ENCODE measurements at places on chromosomes 7 and 10.

DNA sequence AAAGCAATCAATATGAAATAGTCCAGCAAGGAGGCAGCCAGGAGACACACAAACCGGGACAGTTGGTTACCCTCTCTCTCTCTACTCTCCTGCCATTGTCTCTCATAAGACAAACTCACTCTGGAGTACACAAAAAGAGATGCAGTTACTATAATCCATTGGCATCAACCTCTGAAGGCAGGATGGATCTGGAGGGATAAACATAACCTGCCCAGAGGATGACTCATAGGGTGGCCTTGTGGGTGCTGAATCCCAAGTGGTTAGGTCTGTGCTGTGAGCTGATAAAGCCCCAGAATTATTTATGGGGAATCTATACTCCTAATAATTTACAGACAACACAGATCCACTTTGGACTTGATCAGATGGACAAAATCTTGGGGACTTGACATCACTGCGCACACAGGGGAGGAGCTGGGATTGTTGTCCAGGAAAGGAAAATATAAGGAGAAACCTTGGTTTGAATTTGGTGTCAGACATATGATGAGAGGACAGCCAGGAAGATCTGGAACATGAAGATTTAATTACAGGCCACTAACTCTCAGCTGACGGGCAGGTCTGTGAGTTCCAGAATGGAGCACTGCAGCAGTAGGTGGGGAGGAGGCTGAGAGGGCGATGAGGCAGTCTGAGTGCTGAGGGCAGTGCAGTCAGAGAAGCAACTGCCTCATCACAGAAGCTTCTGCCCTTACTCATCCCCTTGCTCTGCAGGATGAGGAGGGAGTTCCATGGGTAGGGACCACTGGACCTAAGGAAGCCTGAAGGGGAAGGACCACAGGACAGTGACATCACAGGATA, 113.9 kb upstream of the PRSS58 start:
- no peak for DNase-seq

DNA sequence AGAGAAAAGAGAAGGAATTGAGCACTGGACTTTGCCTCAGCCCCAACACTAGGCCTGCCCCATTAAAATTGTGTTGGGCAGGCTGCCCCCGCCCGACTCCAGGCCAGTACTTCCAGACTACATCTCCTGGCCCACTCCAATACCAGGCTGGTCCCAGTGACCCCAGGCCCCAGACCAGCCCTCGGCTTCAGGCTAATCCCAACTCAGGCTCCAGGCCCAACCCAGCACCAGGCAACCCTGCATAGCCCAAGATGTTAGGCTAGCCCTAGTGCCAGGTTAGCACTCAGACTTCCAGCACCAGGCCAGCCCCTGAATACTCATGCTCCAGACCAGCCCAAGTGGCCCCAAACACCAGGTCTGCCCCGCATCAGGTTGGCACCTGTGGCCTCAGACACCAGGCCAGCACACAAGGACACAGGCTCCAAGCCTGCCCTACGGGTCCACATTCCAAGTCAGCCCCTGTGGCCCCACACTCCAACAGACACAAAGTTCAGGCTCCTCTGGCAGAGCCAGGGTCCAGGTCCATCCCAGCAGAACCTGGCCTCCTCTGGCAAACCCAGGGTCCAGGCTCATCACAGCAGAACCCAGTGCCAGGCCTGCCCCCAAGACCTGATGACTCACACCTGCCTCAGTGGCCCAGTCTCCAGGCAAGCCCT, 20.3 kb downstream of the COG5 start:
- no peak for DNase-seq

DNA sequence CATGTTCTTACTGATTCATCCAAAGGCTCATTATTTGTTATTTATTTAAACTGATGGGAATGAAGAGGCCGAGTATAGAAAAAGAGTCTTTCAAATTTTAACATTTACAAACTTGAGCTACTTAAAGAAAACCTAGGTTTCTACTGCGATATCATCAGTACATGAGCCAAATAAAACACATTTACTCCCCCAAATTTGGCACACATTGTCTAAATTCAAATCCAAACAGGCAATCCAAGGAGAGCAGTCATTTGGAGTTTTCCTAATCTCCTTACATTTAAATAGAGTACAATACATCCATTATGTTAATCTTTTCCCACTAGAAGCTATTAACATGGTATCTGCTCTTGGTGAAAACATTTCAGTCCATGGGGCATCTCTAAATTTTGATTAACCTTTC, 2.2 kb downstream of the NMT2 start:
- DNase-seq: no peak

GRCh38 chr7:96887426-96887825, 117.9 kb upstream of the DLX6 start:
- DNase-seq: no peak

- no peak for DNase-seq
Measured at GRCh38 chr7:105256761-105257231, 131.9 kb downstream of the SRPK2 start.

DNA sequence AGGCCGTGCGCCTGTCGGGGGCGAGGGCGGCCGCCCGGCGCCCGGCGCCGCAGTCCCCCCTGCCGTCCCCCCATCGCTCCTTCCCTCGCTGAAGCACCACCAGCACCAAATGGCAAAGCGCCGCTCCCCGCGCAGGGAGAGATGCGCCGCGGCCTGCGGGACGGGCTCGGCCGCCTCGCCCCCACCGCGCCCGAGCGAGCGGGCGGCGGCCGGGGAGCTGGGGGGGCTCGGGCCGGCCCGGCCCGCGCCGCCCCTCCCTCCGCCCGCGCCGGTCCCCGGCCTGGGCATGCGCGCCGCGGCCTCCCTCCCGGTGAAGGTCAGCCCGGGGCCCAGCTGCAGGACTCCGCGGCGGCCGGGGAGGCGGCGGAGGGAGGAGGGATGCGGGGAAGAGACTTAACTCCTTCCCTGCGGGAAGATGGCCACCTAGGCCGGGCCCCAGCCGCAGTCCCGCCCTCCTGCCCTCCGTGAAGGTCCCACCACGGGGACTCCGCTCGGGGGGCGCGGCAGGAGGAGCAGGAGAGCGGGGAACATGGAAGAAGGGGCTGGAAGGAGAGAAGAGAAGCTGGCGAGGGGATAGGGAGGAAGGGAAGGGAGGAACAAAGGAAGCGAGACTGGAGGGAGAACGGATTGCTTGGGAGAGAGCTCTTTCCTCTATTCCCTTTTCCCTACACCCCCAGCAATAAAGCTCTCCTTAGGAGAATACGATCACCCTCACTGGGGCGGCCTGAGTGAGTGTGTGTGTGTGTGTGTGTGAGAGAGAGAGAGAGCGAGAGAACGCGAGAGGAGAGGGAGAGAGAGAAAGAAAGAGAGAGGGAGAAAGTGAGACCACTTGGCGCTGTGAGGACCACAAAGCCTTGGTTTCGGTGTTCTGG, 3.4 kb upstream of the SMARCD3 start:
- DNase-seq: peak; percentile 75

DNA sequence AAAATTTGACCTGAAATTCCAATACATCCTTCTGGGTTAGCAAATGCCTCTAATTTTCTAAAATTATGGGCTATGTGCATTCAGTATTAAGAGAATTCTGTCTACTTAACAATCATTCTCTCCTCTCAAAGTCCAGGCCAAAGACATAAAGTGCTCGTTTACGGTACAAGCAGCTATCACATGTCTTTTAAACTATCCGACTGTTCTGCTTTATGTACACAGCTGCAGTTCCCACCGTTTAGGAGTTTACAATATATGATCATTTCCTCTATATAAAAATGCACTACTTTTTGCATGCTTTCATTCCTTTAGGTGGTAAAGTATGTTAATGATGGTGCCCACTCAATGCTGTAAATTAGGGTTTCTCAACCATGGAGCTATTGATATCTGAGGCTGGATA, 34.0 kb downstream of the CDK6 start:
- no peak for DNase-seq

GRCh38 chr10:74314166-74314565, 163.1 kb downstream of the ADK start:
- DNase-seq: no peak

- DNase-seq: no peak
Measured at GRCh38 chr10:69831231-69831855, 29.6 kb downstream of the COL13A1 start.

- DNase-seq: no peak
Measured at GRCh38 chr10:73469579-73469978, 26.2 kb downstream of the PPP3CB start.

- no peak for DNase-seq
Measured at GRCh38 chr7:151498495-151498894, 21.2 kb downstream of the RHEB start.

- DNase-seq: no peak
Measured at GRCh38 chr7:157278791-157279724, 57.7 kb upstream of the DNAJB6 start.

- no peak for DNase-seq
Measured at GRCh38 chr7:156376317-156376716, 264.3 kb upstream of the RNF32 start.

DNA sequence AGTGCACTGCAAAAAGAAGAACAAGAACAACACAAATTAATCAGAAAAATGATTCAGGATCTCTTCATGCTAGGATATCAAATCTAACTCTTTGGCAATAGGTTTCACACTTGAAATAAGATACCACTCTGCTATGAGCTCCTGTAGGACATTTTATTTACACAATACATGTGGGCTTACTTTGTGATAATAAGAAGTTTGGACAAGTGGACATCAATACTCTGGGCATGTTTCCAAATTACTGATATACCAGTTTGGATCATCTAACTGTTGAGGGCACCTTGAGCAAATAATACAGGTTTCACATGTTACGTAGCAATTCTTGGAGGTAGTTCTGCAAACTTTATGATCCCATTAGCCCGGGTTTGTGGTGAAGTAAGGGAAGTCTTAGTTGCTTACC, 59.8 kb downstream of the CPVL start:
- DNase-seq: no peak

GRCh38 chr7:138316421-138317043, 143.5 kb upstream of the TRIM24 start:
- no peak for DNase-seq

DNA sequence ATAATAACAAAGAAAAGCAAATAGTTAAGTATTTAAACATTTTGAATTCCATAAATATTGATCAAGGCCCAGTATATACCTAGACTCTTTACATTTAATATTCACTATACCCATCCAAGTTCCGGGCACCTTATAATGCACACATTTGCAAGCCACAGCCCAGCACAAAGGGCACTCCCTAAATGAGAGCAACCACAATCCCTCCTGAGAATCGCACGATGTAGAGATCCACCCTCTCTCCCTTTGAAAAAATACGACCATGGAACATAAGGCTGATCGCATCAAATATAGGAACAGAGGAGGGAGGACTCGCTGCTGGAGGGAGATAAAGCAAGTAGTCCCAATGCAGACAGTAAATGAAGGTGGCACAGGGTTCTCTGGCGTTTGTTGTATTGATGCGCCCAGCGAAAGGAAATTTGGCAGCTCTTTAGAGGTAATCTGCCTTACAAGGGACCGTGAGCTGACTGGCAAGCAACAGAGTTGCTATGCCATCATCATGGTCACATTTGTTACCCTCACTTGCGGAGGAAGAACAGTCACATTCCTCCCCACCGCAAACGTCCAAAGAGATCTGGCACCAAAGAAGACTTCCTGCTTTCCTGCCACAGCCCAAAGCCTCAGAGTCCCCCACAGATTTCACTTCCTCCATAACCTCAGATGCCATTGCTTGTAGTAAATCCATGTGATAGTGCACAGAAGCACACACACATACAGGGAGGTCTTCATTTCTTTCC, 16.1 kb upstream of the TAS2R40 start:
- no peak for DNase-seq

GRCh38 chr7:28433699-28434219, 21.4 kb downstream of the CREB5 start:
- DNase-seq: no peak

DNA sequence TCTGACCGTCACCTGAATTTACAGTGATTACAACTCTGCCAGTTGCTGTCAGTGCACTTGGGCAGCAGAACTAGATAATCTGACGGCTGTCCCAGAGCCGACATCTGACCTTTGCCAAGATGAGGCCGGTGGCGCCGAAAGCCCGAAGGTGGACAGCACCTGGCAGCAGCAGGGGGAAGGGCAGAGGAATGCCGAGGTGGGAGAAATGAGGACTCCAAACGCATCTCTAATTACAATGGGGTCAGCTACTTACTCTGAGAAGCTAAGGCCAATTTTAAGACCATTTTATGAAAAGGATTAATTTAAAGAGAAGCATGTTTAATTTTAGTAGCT, 33.8 kb downstream of the TRIM8 start:
- no peak for DNase-seq

DNA sequence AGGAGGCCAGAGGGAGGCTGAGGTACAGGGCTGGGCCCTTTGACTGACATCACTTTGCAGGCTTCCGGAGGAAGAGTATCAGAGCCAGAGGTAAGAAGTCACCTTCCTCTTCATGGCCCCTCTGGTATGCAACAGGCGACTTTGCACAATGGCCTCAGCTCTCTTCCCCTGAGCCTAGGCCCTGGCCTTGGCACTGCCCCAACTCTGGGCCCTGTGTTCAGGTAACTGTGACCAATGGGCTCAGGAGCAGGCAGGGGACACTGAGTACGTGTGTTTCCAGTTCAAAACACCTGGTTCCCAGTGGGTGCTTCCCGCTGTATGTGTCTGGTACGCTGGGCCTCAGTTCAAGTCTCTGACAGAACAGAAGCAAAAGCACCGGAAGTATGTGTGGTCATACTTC, 12.1 kb upstream of the PAX2 start:
- no peak for DNase-seq

- DNase-seq: no peak
Measured at GRCh38 chr10:111872591-111872990, 311.0 kb downstream of the GPAM start.

GRCh38 chr10:11663763-11664555, 52.5 kb upstream of the USP6NL start:
- DNase-seq: no peak

- no peak for DNase-seq
Measured at GRCh38 chr10:44899450-44900080, 11.6 kb upstream of the TMEM72 start.

GRCh38 chr7:107551936-107552335, 11.8 kb downstream of the COG5 start:
- DNase-seq: no peak

GRCh38 chr10:14360961-14361360, 30.2 kb upstream of the FRMD4A start:
- no peak for DNase-seq

DNA sequence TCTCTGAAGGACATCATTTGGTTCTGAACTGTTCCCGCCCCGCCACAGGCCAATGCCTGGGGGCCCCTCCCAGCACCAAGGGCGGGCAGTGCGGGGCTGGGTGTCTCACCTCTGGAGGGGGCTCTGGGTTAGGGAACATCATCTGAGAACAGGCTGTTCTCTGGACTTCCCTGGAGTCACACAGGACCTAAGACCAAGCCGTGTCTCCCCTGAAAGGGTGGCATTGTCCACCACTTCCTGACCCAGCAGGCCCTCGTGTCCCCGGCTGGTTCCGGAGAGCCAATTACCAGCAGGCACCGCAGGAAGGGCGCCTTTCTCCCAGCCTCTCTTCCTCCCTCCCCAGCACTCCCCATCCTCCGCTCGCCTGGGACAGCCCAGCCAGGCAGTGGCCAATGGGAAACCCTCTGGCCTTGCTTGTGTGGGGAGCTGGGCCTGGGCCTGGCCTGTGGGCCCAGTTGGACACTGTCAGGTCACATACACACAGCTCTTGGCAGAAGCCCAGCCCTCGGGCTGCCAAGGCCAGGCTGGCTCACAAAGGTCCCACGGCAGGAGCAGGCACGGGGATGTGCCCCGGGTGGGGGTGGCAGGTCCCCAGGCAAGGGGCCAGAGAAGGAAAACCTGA, 119.5 kb downstream of the SPDYE5 start:
- no peak for DNase-seq

- no peak for DNase-seq
Measured at GRCh38 chr7:104883248-104883717, 130.7 kb upstream of the KMT2E start.

GRCh38 chr7:80635998-80636397, 2.4 kb upstream of the CD36 start:
- DNase-seq: no peak
